ENCODE measurements at places on chromosomes 6 and 20.

DNA sequence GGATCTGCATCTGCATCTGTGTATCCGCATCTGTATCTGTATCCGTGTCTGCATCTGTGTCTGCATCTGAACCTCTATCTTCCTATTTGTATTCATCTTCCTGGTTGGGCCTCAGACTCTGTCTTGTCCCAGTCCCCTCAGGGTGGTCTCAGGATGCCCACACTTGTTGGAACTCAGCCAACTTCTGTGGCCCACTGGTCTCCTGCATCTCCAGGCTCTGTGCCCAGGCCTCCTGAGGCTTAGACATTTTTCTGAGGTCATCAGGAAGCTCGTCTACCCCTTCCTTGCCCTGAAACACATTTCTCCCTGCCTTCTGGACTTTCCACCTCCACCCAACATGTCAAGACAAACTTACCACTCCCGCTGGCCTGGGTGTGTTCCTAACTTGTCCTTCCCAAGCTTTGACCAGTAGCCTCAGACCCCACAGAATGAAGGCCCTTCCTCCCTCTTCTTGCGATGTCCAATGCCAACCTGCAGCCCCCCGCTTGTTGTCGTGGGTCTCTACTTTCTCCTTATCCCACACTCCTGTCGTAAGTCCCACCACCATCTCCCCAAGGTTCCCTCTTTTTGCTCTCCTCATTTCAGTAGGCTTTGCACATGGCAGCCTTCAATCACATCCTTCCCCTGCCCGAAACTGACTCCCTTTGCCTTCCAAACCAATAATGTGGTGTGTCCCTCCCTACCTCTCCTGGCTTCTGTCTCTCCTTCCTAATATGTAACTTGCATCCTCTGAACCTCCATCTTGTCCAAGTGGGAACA is 176.5 kb downstream of the DLL1 start:
- no peak for DNase-seq

DNA sequence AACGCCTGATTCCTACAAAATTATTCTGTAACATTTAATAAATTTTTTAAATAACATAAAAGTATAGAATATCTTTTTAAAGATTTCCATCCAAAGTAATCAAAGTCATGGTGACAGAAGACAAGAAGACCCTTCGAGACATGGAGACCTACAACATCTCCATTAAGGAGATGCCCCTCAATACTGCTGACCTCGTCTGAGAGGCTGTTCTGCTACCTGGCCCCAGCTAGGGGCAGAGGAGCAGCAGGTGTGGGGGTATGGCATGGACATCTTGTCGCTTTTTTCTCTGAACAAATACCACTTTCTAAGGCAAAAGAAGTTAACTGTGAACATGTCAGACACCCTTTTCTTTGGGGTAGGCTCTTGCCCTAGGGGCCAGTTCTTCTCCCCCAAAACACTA is 44.1 kb downstream of the BLOC1S5 start:
- no peak for DNase-seq

- no peak for DNase-seq
These were observed 18.2 kb downstream of the ERGIC3 start for GRCh38 chr20:35560105-35560511.

GRCh38 chr6:56746767-56747504 is 104.2 kb upstream of the DST start:
- no peak for DNase-seq

DNA sequence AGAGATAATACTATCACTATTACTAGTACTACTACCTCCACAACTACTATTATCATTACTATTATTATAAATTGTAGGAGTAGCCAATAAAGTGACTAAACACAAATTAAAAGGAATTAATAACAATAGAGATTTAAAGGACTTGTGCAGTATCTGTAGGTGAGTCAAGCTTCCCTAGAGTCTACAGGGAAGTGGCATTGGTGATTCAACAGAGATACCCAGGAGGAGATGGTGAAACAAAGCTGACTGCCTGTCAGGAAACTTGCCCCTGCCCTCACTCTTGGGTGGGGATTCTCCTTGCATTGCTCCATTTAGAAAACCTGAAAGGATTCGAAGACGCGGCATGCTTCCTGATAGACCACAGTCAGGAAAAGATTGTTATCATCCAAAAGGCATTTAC is 23.3 kb upstream of the BCLAF1 start:
- no peak for DNase-seq

All from fibroblast of lung (primary cell).